ENCODE measurements at places on chromosomes 2 and 18. TPM values are rescaled to one million over a fixed set of nuclear protein-coding genes. Genes with fewer than 3 reads are reported as not detected.

- no peak for DNase-seq
These were observed 1150.0 kb downstream of the RPIA start for GRCh38 chr2:89841476-89841840.

DNA sequence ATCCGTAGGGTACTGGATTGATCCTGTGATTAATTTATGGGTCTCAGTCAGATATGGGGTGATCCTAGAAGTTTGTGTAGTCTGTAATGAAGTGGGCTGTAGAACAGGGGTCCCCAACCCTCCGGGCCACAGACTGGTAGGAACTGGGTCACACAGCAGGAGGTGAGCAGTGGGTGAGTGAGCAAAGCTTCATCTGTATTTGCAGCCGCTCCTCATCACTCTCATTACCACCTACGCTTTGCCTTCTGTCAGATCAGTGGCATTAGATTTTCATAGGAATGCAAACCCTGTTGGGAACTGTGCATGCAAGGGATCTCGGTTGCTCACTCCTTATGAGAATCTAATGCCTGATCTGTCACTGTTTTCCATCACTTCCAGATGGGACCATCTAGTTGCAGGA is 48.8 kb downstream of the EML4 start:
- DNase-seq, result no peak

DNA sequence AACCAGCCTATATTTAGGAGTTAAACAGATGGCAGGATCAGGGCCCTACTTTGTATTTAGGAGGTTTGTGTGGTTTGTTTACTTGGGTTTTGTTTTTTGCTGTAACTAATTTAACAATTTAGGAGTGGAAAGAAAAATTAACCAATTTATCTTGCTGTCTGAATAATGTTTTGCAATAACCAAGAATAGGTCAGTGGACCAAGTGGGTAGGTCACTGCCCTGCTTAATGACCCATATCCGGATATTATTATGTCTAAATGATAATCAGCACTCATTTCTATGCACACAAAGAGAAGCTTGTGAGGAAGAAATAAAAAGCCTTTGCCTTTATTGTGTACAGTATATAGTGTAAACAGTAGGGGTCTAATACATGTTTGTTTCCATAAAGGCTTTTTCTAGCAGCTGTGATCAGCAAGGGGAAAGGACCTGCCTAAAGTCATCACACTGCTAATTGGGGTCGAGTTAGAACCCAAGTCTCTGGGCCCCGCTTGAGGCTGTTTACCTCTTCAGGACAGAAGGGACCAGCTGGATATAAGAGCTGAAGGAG is 76.6 kb downstream of the TGOLN2 start:
- no peak for DNase-seq

DNA sequence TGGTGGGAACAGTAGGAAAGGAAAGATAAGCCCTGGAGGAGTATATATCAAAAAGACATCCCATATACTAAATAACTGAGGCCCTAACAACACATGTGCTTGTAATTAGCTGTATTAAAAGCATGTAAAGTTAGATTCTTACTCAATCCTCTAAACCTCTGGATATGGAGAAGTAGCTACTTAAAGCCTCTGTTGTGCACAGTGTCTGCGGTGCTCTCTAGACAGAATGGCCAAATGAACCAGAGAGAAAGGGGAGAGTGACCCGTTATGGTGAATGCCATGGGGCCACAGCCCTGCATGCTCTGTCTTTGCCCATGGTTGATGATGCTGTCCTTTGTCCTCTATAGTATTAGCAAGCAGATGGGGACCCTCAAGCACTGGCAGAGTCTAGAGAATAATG is 104.4 kb upstream of the SLC8A1 start:
- DNase-seq, result no peak

GRCh38 chr18:59704146-59704545 is 6.9 kb upstream of the CCBE1 start:
- no peak for DNase-seq

DNA sequence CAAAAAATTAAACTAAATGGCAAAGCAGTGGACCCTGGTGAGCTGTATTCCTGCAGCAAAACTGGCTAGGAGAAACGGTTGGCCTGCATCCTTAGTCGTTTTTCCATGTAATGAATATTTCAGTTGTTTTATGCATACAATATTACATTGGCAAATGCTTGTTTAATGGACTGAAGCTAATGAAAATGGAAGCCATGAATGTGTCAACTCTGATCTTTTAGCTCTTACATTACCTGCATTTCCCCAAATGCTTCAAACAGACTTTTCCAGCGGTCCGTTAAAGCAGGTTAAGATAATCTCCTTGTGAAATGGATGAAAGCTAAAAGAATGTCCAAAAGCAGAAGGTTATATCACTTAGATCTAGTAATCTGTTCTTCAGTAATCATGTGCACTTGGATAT is 686.3 kb upstream of the SETBP1 start:
- no peak for DNase-seq

DNA sequence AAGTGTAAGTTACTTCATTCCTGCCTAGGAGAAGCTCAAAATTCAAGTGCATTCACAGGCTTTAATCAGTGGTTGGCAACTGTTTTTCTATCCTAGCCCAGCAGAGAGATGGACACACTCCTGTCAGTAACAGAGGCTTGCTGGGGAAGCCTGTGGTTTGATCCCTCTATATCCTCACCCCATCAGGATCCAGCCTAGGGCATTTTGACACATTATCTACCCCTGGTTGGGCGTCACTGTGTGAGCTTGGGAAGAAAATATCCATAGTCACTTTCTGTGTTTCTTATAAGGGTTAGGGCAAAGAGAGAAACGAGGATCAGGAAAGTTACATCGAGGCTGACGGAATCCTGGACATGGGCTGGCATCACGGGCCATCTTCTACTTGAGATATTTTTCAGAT is 10.0 kb downstream of the NT5DC4 start:
- DNase-seq, result no peak

GRCh38 chr2:73759904-73760303 is 20.0 kb downstream of the DUSP11 start:
- DNase-seq, result no peak

DNA sequence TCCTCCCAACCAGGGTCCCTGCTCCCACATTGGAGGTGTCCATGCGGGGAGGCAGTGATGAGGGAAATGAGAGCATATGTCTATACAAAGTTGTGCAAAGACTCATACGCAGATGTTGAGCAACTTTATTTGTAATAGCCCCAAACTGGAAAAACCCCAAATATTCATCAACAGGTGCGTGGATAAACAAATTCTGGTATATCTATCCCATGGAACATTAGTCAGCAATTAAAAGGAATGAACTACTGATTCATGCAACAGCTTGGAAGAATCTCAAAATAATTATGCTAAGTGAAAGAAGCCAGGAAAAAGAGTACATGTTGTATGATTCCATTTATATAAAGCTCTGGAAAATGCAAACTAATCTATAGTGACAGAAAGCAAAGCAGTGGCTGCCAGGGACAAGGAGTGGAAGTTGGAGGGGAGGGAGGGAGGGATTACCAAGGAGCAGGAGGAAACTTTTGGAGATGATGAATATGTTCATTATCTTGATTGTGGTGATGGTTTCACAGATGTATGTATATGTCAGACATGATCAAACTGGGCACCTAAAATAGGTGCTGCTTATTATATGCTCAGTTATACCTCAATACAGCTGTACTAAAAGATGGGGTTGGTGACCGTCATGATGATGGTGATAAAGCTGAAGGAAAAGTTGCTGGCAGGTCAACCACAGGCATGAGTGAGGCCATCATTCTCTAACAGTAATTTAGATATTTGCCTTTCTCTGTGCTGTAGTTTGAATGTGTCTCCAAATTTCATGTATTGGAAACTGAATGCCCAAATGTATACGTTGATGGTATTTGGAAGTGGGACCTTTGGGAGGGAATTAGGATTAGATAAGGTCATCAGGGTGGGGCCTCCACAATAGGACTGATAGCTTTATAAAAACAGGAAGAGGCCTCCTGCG is 270.9 kb downstream of the CYP26B1 start:
- no peak for DNase-seq

DNA sequence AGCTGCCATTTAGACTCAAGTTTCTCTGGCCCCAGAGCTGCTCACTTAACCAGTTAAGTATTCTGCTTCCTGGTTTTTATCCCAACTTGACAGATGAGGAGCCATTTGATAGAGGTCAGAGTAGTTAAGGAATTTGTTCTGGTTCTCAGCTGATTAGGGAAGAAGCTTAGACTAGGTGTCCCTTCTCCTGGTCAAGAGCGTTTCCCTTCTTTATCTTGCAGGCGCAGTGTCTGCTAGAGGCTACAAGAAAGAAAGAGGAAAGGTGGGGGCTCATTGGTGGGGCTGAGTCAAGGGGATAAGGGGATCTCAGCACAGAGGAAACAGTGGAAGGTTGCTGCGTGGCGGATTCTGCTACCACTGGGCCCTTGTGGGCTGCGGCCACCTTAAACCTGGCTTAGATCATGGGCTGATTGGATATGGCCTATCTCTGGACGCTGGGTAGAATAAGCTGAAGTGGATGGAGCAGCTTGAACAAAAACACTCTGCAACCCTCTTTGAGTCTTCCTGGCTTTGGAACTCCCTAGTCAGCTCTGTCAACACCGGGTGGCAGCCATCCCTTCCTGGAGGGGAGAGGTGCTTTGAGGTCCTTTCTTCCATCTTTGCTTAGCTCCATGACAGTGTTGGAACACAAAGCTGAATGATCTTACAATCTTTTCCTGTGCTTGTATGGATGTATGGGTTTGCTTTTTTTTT is 70.8 kb downstream of the QPCT start:
- no peak for DNase-seq

GRCh38 chr2:163698857-163699256 is 37.0 kb downstream of the FIGN start:
- no peak for DNase-seq

DNA sequence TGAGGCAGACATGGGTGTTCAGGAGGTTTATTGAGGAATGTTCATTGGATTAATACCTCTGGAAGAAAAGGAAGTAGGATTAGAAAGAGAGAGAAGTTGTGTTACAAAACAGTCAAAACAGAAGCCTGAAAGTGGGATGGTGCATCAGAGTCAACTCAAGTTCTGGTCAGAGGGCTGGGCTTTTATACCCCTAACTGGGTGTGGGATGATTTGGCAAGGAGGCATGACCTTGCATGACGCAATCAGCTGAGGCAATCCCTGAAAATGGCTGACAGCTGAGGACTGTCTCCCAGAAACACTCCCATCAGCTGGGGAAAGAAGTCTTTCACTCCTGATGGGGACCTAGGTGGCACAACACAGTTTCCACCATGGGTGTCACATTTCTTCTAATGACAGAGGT is 818.2 kb downstream of the SATB2 start:
- no peak for DNase-seq

- DNase-seq, result no peak
These were observed 121.5 kb upstream of the GYPC start for GRCh38 chr2:126534478-126534877.

DNA sequence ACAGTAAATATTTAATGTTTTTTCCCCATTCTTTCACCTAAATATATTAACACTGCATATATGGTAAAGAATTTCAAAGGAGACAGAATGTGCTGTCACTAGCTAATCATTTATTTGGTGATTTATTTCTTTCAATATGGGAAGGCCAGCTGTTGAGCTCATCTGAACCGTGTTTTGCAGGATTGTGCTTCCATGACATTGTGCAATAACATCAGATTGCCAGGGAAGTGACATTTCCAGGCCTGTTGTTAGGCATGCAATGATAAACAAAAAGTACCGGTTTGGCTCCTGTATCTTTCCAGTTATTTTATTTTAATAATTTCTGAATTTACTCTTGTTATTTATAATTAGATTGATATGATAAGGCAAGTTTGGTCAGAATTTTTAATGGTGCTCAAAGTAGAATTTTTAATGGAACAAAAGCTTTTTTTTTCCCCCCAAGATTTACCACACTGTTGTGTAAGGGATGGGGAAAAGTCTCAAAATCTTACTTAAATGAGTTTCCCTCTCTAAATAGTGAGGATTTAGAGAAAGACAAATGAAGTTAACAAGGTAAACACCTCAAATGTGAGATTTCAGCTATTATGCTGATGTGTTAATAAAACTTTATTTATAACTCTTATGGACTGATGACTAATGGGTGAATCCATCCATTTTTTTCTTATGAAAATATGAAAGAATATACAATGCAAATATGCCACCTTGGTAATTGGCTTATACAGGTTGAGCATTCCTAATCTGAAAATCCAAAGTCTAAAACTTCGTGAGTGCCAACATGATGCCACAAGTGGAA is 52.7 kb downstream of the MALT1 start:
- DNase-seq, result no peak

DNA sequence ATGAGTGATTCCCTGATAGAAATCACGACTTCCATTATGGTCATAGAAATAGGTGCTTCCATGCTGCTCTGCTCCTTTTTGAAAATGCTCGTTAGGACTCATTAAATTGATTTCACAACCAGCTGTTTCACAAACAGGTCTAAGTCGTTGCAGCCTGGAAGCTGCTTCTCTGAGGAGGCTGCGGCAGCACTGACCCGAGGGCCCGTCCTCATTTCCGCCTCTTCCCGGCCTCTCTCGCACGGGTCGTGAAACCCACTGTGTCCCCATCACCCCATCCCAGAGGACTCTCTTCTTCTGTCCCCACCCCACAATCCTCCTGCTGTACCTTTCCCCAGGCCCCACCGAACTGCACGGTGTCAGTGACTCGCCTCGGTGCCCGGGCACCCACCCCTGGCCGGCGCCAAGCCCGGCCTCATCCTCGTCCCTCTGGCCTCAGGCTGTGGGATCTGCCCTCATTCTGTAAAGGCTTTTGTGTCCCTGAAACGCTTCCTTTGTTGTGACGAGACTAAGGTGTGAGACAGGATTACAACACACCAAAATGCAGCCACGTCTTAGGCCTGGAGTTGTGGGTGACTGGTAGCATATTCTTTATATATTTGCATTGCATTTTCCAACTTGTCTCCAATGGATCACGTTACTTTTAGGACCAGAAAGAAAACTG is 112.7 kb upstream of the CTDP1 start:
- no peak for DNase-seq

- no peak for DNase-seq
These were observed 161.9 kb upstream of the DAPL1 start for GRCh38 chr2:158633261-158633660.

The MYL1 gene
- total RNA-seq, result not detected

The NYAP2 gene
- not detected for total RNA-seq

The TRIM54 gene
- not detected for total RNA-seq

The GAL3ST2 gene
- total RNA-seq, result not detected

The EPB41L3 gene
- 15.6 TPM for total RNA-seq

The IL1R1 gene
- 59.8 TPM for total RNA-seq
